ENCODE measurements at places on chromosomes 16 and 17.
A peak's percentile ranks its signal among the peaks of the same experiment; 100 is the strongest.

- DNase-seq: no peak
These were observed 241.0 kb downstream of the GSG1L start for GRCh38 chr16:27822529-27822928.

DNA sequence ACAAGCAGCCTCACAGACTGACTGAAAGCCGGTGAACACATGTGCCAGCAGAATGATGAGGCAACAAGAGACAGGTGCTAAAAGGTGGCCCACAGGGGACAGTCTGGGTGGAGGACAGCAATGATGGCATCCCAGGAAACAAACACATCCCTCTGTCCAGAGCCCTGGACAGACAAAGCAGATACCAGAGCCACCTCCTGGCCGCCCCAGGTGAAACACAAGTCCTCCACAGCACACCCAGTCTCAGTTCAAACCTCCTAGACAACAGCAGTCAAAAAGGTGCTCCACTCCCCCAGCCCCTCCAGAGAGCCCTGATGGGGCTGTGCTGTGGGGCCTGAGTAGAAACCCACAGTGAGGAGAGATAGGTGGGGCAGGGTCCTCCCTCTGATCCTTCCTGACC is 20.3 kb upstream of the CDH5 start:
- DNase-seq: no peak

GRCh38 chr17:34858591-34859565 is 102.4 kb downstream of the CCT6B start:
- DNase-seq: peak; percentile 75

- no peak for DNase-seq
These were observed 35.2 kb downstream of the MAP2K4 start for GRCh38 chr17:12055889-12056288.

DNA sequence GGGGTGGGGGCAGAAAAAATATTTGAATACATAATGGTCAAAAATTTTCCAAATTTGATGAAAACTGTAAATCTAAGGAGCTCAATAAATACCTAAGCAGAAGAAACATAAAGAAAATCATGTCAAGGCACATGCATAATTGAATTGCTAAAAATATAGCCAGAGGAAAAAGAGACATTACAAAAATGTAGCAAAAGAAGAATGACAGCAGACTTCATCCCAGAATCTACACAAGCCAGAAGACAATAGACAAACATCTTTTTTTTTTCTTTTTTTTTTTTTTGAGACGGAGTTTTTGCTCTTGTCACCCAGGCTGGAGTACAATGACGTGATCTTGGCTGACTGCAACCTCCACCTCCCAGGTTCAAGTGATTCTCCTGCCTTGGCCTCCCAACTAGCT is 62.0 kb upstream of the ATP2A3 start:
- DNase-seq: no peak

DNA sequence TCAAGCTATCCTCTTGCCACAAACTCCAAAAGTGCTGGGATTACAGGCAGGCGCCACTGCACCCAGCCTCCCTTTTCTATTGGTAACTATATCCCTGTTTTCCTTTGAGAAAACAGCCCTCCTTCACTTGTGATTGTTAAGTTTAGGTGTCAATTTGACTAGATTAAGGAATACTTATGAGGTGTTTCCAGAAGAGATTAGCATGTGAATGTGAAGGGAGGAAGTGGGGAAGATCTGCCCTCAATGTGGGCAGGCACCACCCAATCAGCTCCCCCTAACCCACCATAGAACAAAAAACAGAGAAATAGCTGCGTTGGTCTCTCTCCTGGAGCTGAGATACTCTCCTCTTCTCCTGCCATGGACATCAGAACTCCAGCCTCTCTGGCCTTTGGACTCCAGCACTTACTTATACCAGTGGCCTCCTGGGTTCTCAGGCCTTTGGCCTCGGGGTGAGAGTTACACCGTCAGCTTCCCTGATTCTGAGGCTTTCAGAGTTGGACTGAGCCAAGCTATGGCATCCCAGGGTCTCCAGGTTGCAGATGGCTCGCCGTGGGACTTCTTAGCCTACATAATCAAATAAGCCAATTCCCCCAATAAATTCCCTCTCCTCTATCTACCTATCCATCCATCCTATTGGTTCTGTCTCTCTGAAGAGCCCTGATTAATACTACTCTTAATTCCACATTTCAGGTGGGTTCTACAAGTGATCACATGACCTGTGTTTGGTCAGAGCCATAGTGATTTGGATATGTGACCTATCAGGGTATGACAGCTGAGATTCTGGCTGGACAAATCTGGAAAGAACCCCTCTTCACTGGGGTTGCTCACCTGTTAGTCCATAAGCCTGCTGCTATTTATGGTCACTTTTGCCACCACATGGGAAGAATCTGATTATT is 12.0 kb upstream of the STAT3 start:
- DNase-seq: peak; percentile 33

GRCh38 chr17:28528327-28529012 is 22.3 kb downstream of the FOXN1 start:
- DNase-seq: no peak

- no peak for DNase-seq
These were observed 12.9 kb downstream of the BBS2 start for GRCh38 chr16:56506941-56507340.

DNA sequence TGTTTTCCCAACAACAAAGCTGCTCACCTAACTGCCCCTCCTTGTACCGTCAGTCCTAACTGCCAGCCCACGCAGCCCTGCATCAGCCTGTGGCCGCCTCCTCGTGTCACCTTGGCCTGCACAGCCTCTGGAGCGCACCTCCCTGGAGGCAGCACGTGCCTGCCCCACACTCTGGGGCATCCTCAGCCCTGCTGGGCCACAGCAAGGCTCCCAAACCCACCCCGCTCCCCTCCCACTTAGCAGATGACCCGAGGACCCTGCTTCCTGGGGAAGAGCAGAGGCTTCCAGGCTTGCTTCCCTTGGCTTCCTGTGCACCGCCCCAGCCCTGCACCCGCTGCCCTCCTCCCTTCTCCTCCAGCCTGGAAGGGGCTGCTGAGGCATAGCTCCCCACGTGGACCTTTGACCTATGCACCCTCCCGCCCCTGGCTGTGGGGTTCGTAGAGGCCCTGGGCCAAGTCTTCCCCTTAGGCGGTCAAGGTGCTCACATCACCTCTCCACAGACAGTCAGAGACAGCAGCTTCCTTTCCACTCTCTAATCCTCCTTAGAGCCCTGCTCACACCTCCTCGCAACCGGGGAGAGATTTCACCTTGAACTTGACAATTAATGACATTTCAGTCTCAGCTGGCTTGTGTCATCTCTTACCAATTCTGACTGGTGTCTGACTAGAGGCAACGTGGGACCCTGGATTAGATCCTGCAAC is 115.0 kb downstream of the MGAT5B start:
- DNase-seq: no peak

- DNase-seq: no peak
These were observed 282.6 kb downstream of the CBLN1 start for GRCh38 chr16:48999044-48999443.

- no peak for DNase-seq
These were observed 44.5 kb downstream of the CFAP20 start for GRCh38 chr16:58084635-58085034.

DNA sequence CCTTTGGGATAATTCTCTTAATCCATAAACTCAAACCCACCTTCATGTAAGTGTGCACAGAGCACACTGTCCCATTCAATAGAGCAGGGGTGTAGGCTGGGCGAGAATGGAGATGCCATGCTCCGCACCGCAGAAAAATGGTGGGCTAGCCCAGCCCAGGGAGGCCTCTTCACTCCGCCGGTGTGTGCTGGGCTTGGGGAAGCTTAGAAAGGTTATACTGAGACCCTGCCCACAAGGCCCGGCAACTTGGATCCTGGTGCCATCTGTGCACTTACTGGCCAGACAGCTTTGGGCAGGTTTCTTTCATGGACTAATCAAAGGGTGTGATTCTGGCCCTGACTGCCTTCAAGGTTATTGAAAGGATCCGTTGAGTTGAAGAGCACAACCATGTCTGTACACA is 3.7 kb upstream of the STAT5A start:
- DNase-seq: no peak

DNA sequence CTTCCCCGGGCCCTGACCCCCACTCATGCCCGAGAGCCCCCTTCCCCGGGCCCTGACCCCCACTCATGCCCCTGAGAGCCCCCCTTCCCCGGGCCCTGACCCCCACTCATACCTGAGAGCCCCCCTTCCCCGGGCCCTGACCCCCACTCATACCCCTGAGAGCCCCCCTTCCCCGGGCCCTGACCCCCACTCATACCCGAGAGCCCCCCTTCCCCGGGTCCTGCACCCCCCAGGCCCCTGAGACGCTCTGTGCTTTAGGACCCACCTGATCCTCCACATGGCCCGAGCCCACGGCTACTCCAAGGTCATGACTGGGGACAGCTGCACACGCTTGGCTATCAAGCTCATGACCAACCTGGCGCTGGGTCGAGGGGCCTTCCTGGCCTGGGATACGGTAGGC is 6.8 kb downstream of the CTU2 start:
- no peak for DNase-seq

DNA sequence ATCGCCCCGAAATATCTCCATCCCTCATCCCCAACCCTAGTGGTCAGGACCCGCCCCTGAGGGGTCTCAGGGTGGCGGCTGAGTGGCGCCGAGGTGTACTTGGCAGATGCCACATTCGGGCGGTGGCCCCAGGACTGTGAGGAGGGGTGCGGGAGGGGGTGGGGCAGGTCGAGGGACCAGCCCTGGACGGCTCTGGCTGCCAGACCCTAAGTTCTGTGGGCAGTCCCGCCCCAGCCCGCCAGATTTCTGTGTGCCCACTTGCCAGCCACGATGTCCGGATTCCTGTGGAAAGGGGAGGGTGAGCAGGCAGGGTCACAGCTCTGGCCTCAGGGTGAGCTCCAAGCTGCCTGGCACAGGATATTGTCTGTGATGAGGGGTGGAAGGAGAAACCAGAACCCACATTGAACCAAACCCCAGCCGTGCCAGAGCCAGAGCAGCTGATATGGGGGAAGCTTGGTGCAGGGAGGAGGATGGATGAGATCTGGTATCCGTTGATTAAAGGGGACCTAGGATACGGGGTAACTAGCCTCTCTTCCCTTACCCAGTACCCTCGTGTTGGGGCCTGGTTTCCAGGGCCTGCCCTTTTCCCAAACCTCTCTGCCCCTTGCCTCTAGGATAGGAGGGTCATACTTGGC is 1.1 kb upstream of the CHAD start:
- DNase-seq: no peak

GRCh38 chr17:45789874-45790273 is 5.8 kb downstream of the CRHR1 start:
- peak; percentile 69 for DNase-seq

DNA sequence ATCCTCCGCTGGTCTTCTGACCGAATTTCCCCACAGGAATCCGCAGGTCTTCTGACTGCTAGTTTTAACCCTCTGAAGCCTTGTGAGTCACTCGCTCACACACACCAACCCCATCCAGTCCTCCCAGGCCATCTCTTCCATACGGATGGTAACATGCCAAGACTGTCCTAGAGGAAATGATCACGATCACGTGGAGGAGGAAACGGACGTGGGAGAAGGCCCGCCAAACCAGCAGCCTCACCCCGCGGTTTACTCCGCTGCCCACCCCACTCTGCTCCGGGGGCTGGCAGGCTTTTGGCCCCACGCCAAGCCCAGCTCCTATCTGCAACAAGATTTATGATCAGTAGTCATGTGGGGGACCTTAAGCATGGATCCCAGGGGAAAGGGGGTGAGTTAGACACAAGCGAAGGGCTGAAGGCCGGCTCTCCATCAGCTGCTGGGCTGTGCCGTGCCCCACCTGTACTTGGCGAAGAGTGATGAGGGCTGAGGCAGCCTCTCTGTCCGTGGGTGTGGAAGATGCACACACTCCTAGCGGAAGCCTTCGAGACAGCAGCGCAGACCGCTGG is 1.5 kb upstream of the FAAP100 start:
- DNase-seq: no peak

DNA sequence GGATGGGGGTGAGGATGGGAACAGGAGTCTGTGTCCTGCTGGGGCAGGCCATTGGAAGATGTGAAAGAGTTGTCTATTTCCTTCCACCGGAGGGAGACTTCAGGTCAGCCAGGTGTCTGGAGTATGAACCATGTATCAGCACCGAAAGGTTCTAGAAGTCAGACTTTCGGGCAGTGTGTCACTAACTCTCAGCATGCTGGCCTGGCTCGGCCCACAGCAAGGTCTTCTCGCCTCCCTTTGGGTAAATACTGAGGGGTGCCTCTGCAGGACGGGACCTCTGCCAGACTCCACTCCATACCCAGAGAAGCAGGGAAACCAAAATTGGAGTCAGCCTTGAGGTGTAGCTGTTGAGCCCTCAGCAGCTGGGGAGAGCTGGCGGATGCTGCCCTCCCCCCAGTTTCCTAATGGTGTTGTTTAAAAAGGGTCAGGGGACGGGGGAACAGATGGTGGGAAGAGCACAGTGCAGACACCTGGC is 507 bp downstream of the CIITA start:
- DNase-seq: peak; percentile 54

DNA sequence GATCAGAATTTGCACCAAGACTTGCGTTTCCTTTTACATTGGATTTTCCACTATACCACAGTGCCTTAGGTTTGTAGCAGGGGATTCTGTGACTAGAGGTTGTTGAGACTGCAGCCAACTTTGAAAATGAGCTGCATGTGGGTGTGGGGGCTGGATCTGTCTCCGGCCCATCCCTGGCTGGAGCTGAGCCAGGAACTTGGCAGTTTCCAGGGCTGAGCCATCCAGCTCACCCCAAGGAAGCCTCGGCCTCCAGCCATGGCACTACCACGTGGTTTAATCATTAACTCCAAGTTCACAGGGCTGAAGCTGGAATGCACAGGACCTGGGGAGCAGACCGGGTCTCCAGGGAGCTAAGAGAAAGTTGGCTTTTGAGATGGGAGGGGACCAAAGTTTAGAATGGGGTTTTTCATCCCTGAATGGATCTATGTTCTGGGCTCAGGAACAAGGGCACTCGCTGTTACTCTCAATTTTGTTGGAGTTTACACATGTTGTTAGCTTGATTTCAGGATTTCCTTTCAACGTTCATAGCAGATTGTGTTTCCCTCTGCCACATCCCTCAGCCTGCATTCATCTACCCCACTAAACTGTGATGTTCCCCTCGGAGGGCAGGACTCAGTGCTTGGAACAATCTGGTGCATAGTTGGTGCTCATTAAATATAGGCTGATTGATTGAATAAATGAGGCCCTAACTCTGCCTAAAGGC is 42.3 kb upstream of the HNF1B start:
- no peak for DNase-seq

- no peak for DNase-seq
These were observed 304.7 kb downstream of the ZFHX3 start for GRCh38 chr16:72743011-72743761.

All from NCI-H524 treated with DMSO at 0.1 percent for 48 hours (cell line).